ENCODE measurements at places on chromosomes 5 and 9.

- DNase-seq, result no peak
Observed at GRCh38 chr5:154993461-154993860, 20.1 kb upstream of the KIF4B start.

DNA sequence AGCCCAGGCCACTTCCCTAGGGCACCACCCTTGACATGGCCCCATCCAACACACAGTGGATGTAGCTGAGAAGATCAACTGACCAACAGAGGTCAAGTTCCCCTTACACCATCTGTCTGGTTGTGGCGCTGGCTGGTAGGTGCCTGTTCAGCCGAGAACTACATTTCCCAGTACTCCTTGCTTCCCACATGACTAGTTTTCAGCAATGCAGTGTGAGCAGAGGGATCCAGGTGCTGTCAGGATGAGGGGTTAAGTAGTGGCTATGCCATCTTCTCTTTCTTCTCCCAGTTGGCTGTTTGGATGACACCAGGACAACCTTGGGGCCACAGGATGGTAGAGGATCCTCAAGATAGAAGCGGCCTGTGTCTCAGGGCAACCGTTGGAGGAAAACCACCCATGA, 48.6 kb upstream of the SH3PXD2B start:
- no peak for DNase-seq

- DNase-seq, result peak; percentile 32
Observed at GRCh38 chr5:150068472-150068871, 17.9 kb downstream of the CSF1R start.

GRCh38 chr9:134971696-134972095, 54.0 kb upstream of the FCN1 start:
- no peak for DNase-seq

- DNase-seq, result no peak
Observed at GRCh38 chr5:14510880-14511279, 70.7 kb upstream of the OTULINL start.

DNA sequence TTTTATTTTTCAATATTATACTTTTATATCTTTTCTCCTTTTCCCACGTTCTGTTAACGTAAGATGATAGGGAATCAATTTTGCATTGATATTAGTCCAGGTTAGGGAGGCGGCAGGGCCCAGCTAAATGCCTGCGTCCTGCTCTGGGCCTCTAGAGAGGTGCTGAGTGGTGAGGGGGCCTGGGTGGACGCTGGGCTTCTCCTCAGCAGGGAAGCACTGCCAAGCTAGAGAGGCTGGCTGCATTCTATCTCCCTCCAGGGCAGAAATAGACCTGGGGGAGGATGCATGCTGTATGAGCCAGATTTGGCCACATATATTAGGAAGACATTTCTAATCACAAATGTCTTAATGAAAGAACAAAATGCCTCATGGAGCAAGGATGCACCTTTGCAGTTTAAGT, 43.6 kb upstream of the NKX2-5 start:
- DNase-seq, result no peak

- no peak for DNase-seq
Observed at GRCh38 chr9:32306006-32306405, 78.4 kb upstream of the ACO1 start.

- no peak for DNase-seq
Observed at GRCh38 chr5:141051521-141051866, 320 bp downstream of the PCDHB1 start.

- DNase-seq, result no peak
Observed at GRCh38 chr9:1140057-1140456, 89.9 kb downstream of the DMRT2 start.

DNA sequence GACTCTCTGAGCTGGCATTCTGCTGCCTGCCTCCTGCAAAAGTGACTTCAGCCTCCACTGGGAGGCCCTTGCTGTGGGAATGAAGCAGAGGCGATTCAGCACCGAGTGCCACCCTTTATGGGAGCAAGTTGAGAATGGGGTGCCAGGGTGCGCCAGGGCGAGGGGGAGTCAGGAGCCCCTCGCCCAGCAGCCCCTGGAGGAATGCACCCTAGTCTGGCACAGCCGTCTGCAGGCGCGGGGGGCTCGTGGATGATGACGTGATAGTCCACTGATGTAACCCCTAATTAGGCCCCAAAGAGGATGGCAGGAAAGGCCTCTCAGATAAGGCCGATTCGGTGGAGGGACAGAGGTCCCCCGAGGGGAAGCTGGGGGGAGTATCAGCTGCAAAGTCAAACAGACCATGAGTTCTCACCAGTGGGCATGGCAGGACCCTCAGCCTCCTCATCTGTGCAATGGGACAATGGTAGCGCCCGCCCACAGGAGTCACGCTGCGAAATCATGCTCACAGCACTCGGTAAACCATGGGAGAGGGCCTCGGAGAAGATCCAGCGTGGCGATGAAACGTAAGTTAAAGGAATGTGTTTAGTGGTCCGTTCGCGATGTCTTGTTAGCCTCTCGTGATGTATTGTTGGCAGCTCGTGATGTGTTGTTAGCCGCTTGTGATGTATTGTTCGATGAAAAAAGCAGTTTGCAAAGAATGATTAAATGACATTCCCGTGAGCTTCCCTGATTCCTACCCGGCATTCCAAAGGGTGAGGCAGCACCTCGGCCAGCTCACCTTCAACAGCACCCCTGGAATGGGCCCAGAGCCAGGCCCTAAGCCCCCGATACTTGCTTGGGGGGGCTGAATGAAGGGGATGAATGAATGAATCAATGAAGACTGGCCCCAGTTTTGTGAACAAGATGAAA, 49.7 kb upstream of the NOTCH1 start:
- no peak for DNase-seq

GRCh38 chr9:68851657-68852056, 146.6 kb downstream of the PIP5K1B start:
- DNase-seq, result no peak

- DNase-seq, result no peak
Observed at GRCh38 chr5:40346901-40347300, 332.8 kb upstream of the PTGER4 start.

DNA sequence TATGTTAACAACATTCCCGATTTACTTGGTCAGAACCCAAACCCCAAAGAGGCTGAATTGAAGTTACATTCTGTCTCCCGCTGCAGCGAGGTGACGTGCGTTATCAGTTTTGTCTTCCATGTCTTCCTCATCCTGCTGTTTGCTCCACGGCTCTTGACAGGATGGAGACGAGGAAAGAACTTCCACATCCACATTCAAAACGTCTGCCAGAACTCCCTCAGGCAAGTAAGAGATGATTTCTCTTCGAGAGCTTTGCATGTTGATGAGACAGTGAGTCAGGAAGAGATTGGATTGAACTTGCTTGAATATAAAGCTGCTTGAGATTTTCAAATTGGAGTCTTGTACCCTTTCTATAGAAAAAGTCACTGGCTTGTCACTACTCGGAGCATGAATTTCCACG, 242.6 kb downstream of the AUH start:
- DNase-seq, result peak; percentile 50

GRCh38 chr9:122130837-122131236, 28.7 kb downstream of the NDUFA8 start:
- no peak for DNase-seq

- DNase-seq, result peak; percentile 8
Observed at GRCh38 chr5:119524485-119524884, 72.2 kb downstream of the HSD17B4 start.

GRCh38 chr9:103789686-103790085, 304.4 kb upstream of the SMC2 start:
- no peak for DNase-seq

GRCh38 chr5:3384531-3384930, 211.1 kb upstream of the IRX1 start:
- DNase-seq, result no peak

DNA sequence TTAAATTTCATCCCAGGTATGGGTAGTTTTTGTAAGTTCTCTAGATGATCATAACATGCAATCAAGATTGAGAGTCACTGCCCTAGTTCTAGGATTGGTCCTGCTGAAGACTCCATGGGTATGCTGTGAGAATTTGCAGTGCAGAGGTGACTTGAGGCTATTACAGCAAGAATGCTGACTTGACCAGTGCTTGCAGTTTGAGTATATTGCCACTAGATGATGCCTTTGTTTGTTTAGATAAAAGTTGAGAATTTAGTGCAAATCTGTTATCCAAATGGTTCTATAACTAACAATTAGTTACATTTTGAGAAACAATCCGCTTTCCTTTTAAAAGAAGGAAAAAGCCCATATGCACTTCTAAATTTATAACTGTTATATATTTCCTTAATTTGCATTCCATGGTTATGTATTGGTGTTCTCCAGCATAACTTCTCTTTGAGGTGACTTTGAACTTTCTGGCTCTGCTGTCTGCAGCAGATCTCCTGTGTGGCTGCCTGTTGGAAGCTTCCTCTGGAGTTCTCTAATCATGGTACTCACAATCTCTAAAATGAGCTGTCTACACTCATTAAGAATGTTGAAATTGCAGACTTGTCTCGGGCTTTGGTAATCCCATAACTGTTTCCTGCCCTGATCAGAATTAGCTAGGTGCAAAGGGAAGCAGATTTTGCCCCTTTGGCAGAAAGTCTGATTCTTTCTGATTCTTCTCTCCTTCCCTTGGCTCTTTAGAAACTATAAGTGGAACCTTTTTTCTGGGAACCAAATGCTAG, 24.9 kb downstream of the MELK start:
- DNase-seq, result no peak

DNA sequence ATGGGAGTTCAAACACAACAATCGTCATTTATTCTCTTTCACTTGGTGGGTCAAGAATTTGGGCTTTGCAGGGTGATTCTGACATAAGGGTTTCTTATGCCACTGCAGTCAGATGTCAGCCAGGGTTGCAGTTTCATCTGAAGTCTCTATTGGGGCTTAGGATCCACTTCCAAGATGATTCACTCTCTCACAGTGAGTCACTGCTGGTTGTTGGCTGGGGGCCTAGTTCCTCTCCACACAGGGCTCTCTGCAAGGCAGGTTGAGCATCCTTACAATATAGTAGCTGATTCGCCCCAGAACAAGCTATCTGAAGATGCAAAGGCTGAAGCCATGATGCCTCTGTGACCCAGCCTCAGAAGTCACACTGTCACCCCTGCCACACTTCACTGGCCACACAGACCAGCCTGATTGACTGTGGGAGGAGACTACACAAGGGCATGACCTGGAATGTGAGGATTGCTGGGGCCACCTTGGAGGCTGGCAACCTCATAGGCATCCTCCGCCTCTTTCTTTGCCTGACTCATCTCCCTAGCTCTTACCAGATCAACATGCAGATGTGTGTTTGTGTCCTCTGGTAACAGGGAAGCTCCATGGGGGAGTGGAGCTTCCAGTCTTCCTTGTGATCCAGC, 4.5 kb upstream of the CARD19 start:
- DNase-seq, result no peak

DNA sequence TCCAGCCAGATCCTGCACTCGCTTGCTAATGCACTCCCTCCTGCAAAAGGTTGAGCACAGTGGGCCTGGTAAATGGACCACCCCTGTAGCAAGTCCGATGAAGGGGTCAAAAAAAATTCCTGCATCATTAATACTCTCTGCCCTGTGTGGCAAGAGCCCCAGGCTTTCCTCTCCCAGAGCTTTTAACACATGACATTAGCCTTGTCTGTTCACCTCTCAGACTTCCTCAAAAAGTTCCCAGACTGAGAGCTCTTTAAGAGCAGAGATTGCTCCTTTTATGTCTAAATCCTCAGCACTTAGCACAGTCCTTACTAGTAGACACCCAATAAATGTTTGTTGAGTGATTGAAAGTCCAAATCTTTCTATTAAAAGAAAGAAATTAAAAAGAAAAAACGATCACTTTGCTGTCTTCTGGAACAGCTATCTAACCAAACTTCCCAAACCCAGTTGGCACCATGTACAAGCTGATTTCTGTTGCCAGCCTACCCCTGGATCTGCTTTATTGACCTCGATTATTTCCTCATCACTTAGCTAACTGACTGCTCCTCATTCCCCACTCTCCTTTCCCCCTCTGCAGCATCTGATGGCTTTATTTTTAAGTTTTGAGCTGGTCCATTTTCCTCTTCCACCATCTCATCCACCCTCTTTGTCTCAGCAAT, 209.8 kb downstream of the ENC1 start:
- no peak for DNase-seq

- DNase-seq, result no peak
Observed at GRCh38 chr9:99445371-99445891, 223.3 kb downstream of the SEC61B start.

DNA sequence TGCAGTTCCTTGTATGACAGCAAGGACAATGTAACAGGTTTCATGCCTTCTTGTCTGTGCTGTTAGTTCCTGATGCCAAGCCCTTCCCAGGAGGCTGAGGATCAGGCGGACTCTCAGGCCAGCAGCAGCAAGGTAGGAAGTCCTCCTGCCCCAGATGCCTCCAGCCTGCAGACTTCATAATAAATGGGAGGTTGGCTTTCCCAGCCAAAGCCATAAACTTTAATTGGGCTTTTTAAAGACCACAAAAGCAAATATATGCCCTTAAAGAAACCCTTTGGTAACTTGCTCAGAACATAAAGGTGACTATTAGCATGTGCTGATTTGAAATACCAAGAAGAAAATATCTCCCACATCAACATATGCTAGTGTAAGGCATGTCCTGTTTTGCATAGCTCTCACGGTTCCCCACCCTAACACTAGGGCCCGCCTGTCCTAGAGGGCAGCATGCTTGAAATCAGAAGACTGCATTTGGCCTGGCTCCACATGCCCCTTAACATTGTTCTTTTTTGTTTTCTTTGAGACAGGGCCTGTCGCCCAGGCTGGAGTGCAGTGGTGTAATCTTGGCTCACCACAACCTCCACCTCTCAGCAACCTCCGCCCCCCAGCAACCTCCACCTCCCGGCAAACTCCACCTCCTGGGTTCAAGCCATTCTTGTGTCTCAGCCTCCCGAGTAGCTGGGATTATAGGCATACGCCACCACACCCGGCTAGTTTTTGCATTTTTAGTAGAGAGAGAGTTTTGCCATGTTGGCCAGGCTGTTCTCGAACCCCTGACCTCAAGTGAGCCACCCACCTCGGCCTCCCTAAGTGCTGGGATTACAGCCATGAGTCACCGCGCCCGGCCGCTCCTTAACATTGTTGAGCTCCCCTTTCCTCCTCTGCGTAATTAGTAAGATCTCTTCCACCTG, 44.6 kb upstream of the FCN1 start:
- DNase-seq, result no peak

DNA sequence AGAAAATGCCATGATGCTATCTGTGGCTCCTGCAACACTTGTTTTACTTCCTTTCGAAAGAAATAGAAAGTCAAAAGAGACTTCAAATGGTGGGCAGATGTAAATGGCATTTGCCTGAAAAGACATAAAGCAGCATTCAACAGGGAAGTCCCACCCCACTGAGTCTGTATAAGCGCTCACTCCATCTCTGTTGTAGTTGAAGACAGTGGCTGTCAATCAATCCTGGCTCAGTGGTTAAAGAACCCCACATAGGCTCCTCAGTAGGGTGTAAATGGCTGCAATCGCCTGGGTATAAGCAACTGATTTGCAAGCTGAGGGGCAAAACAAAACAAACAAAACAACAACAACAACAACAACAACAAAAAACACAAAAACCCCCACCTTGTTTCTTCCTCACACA, 158.7 kb downstream of the EFNA5 start:
- DNase-seq, result no peak

- DNase-seq, result no peak
Observed at GRCh38 chr5:93322974-93323860, 257.8 kb downstream of the NR2F1-AS1 start.

DNA sequence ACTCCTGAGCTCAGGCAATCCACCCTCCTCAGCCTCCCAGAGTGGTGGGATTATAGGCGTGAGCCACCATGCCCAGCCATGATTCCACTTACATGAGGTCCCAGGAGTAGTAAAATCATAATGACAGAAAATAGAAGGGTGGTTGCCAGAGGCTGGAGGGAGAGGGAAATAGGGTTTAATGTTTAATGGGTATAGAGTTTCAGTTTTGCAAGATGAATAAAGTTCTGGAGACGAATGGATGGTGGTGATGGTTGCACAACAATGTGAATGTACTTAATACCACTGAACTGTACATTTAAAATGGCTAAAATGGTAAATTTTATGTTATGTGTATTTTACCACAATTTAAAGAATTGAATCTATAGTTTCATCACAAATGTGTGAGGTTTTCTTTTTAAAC, 146.5 kb upstream of the ABCA1 start:
- DNase-seq, result no peak

Measured in lung (tissue), 17 donors.